Activated CD4-positive, alpha-beta T cell treated with anti-CD3 and anti-CD28 coated beads, Interleukin-2, Interleukin-4, amounts not matched to agents 100 ng/mL and 50 ng/mL, durations not matched to agents 16 hours and 8 hours (primary cell): ENCODE measurements at places on chromosomes 4 and X.

DNA sequence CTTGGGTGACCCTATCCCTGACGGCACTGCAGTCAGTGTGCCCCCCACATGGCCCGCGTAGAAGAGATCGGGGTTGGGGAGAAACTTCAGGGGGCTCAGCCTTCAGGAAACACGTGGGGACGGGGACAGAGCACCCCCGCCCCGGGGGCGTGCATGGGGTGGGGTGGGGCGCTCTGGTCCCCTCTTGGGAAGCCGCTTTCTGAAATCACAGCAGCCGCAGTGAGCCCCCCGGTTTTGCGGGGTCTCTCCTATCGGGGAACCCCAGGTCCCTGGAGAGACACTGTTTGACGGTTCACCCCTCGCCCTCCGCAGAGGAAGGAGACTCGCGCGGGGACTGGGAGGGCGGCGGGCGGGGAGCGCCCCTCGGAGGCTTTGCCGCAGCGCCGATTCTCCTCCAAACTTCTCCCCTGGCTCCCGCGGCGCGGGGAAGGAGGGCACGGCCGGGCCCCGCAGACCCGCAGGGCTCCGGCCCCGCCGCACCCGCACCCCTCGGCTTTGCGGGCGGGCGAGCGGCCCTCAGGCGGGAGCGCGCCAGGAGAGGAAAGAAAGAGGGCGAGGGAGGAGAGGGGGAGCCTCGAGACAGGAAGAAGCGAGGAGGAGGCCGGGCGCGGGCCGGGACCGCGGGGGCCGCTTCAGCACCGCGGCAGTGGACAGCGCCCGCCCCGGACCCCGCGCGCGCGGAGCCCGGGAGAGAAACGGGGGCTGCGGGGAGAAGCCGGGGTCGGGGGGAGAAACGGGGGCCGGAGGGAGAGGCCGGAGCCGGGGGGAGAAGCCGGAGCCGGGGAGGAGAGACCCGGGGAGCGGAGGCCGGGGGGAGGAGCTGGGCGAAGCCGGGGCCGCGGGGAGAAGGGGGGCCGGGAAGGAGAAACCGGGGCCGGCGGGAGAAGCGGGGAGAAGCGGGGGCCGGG lies 612 bp downstream of the CPLX1 start:
- DNase-seq, result no peak

DNA sequence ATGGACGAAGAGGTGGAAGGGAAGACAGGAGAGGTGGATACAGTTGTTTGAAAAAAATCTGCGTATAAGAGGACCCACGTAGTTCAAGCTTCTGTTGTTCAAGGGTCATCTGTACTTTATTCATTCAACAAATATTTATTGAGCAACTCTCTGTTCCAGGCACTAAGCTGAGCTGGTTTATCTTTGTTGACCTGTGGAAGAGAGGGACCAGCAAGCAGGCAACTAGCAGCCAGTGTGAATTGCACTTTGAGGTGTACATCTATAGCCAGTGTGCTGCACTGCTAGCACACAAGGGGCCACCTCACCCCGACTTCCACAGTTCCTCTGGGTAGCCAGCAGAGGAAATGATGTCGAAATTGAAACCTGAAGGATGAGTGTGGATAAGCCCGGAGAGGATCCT lies 191.4 kb downstream of the SOWAHB start:
- no peak for DNase-seq

GRCh38 chrX:57447856-57448255 lies 144.0 kb upstream of the ZXDB start:
- DNase-seq, result no peak

- DNase-seq, result no peak
Measured at GRCh38 chrX:6448003-6448402, 86.9 kb downstream of the VCX3A start.

DNA sequence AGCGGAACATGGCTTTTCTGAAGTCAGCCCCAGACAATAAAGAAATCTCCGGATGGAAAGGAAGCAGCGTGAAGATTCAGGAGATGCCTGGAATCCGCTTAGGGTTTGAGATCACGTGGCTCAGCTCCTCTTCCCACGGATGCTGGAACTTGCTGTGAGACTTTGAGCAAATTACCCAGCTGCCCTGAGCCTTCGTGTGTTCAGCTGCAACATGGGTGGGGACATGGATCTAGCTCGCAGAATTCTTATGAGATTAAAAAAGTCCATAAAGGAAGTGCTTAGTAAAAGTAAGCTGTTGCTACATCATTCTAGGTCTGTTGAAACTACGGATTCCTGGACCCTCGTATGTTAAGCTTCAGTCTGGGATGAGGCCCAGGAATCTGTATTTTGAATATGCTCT lies 55.7 kb upstream of the STIM2 start:
- no peak for DNase-seq

DNA sequence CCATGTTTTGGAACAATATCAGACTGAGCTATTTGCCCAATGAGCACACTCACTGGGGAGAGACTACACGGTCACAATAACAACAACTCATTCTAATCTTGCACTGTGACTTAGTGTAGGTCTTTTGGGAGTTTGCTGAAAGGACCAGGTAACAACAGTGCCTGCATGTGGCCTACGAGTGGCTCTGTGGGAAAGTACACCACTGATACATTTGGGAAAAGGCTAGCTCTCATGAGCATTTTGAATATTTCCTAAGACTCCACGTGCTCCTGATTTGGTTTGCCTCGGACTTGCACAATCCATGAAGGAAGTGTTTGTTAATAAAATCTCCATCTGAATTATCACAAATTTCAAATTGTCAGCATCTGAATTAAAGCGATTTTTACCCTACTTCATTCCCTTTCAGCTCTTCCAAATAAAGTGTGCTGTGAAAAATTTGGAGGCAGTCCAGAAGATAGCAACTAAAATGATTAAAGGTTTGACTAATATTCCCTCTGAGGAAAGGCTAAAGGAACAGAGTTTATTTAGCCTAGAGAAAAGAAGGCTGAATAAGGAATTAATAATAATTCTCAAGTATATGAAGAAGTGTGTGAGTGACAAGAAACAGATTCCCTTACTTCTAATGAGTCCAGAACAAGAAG lies 406.4 kb downstream of the PPARGC1A start:
- no peak for DNase-seq

DNA sequence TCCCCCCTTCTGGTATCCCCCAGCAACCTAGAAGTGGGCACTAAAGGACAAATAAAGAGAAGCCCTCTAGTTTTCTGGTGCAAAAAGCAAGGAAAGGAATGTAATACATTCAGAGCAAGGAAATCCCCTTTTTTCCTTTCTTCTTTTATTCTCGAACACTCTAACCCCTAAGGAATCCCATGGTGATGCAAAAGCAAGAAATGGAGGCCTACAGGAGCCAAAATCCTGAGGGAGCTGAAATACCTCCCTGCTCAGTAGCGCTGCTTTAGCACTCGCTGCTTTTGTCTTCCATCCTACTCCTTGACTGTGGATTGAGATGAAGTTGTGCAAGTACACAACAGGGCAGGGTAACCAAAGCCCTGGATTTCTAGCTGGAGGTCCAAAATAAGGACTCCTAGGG lies 251.0 kb downstream of the PRDM5 start:
- no peak for DNase-seq

GRCh38 chrX:34918856-34919255 lies 23.7 kb upstream of the FAM47B start:
- no peak for DNase-seq

DNA sequence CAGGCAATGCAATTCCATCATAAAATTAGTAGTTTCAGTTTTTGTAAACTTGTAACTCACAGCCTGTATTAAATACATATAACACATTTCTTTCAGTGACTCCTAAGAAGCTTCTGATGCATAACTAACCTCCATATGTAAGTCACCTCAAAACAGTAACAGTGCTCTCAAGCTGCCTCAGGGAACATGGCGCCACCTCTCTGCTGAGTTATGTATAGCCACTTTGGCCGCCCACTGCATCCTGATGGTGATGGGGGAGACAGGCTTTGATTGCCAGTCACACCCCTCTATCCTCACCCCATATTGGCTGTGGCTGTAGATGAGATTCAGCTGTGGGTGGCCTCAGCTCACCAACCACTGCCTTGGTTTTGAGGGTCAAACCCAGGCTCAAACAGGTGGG lies 54.3 kb downstream of the LRBA start:
- peak; percentile 52 for DNase-seq

DNA sequence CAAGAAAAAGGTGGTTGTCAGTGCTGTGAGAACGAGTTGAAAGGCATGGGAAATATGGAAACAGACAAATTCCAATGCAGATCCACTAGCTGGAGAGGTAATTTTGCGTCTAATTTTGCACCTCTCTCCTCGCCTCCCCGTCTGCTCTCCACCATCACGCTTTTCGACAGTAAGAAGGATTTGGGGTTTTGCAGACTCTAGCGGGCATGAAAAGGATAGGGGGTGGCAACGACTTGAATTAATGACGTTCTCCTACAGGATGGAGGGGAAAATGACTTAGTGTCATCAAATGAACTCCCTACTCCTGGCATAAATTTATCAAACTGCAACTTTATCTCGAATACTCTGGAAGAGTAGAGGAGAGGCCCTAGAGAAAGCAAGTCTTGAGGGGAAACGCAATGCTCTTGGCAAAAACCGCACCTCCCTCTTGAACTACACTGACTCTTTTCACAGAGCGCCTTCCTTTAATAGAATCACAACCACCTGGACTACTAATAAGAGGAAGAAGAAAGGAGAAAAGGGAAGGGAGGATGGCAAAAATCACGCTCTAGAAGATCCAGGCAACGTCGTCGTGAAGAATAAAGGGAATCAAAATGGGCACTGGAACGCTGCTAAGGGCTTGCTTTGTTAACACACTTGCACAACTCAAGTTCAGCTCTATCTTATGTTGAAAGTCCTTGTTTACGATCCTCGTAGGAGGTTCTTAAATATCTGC lies 871 bp upstream of the SLITRK2 start:
- DNase-seq, result no peak

DNA sequence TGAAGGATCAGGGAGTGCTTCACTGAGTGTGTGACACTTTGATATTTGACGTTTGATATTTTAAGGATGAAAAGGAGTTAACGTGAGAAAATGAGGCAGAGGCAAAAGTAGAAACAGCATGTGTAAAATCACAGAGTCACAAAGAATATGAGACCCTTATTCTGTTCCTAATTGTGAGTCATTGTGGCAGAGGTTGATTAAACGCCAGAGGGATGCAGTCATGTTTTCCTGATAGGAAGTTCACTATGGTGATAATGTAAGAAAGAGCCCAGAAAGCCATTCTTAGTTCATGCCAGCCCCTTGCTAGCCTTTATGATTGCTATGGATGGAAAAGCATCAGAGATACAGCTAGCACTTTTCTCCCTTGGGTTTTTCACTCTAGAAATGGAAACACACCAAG lies 33.5 kb upstream of the IGSF1 start:
- no peak for DNase-seq

GRCh38 chrX:47171996-47172395 lies 21.6 kb upstream of the UBA1 start:
- no peak for DNase-seq

- no peak for DNase-seq
Measured at GRCh38 chrX:149467461-149467860, 37.6 kb downstream of the IDS start.

DNA sequence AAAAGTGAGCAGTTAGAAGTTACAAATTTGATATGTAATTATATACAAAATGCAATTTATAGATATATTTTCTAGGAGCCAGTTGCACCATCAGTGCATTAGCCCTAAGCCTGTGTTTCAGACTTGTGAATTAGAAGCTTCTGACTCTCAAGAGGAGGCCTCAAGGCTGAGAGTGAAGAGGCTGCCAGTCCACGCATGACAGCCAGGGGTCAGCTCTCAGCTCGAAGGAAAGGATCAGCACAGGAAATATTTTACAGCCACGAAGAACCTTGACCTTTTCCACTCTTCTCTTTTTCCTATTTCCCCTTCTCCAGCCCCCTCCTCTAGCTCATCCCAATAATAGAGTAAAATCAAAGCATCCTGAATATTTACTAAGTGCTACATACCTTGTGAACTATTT lies 642.4 kb downstream of the TRIML1 start:
- DNase-seq, result no peak

GRCh38 chr4:150306719-150307118 lies 228.5 kb downstream of the DCLK2 start:
- DNase-seq, result no peak

- no peak for DNase-seq
Measured at GRCh38 chr4:69799337-69799736, 38.9 kb upstream of the SULT1B1 start.

- no peak for DNase-seq
Measured at GRCh38 chr4:111595456-111595855, 549.8 kb upstream of the FAM241A start.

DNA sequence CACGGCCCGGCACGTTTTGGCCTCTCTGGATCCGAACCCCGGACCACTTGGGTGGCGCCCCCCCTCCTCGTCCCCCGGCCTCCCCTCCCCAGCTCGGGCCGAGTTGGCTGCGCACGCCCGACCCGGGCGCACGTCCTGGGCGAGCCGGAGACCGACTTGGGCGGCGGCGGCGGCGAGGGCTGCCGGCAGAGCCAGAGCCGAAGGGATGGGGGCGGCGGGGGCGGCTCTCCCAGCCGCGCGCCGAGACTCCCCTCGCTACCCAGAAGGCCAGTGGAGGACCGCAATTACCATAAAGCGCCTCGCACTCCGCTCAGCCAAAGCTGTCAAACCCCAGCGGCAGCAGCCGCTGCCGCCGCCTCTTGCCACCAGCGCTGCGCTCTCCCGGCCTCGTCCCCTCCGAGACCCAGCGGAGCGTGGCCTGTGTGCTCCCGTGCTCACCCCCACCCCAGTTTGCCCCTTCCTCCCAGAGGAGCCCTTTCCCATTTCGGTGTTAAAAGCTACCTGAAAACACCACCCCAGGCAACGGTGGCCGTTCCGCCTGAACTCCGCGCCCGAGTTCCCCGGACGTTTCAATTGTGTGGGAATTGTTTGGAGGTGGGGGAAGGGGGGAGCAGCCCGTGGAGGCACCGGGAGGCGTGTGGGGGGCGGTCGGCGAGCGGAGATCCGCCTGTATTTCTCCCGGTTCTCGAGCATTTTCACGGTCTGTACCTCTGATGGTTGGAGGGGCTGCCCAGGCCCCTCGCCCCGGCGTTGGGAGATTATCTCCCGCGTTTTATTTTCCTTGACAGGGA lies 701 bp upstream of the BCOR start:
- peak; percentile 57 for DNase-seq

DNA sequence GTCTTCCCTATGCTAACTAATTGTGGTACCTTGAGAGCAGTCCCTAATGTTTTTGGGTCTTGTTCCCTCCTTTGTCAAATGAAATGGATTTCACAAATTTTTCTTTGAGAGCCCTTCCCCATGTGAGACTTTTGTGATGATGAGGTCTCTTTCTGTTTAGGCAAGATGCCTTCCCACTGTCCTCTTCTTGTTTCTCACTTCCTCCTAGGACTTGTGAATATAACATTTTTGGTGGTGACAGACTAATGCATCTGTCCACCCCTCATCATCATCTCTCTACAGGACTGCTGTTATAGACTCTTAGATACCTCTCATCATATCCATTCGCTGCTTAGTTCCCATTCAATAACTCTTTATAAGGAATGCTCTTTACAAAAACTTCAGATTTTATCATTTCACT lies 8.7 kb upstream of the ANK2 start:
- no peak for DNase-seq

GRCh38 chrX:40087425-40088298 lies 10.1 kb downstream of the BCOR start:
- DNase-seq, result no peak
